ENCODE measurements at places on chromosomes 12 and 14.

DNA sequence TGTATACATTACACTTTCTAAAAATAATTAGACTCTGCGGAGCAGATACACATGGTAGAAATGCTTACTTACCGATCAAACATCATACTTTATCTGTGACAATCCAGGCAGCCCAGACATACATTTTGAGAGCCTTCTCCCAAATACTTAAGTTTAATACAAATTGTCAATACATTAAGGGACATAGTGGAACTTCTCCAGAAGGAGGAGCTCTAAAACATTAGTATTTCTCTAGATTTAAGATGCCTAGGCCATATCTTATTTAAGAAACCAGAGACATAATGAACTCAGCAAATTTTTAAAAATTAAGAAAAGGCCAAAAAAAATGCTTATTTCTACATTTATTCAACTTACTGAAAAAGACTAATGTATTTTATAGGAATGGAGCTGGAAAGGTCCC, 16.1 kb downstream of the ACSM4 start:
- DNase-seq, result no peak

DNA sequence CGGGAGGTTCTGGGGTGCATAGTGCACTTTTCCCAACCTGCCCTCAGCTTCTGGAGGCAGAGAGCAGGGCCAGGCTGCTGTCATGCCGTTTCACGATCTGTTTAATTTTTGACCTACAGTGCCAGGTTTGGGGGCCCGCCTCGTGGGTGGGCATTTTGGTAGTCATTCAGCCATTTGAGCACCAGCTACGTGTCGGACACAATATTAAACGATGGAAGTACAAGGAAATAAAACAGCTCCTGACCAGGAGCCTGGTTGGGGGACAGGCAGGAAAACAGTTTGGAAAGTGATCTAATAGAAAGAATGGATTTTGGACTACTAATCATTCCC, 708 bp downstream of the FNTB start:
- DNase-seq, result no peak

GRCh38 chr12:79885911-79886490, 48.9 kb downstream of the PPP1R12A start:
- DNase-seq, result no peak

DNA sequence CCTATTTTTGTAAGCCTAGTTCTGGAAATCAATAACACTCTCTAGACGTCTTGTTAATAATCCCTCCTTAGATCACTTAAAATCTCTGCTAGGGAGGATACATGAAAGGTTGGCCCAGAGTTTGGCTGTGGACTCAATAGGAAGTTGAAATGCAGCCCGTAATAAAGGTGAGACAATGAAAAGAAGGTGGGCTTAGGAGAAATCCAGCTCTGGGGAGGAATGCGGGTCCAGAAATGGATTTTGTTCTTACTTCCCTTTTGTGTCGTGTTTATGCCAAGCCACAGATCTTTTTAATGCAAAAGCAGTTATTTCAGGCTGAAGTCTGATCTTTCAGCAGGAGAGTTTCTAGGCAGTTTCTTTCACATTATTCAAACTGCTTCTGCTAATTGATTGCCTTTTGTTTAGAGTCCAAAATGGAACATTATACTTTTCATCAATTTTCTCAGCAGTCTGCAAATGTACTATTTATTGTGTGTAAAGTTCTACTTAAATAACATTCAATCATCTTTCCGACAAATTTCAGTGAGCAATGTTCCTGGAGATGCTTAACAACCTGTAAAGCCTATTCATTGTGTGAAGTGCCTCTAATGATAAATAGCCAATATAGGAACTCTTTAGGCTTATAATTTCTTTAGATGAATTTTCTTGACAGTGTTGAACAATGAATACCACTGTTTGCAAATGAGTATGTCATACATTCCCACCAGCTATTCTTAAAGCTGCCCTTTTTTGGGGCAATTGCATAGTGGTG, 252.9 kb upstream of the KRR1 start:
- no peak for DNase-seq

- no peak for DNase-seq
Measured at GRCh38 chr12:109450980-109451379, 26.1 kb downstream of the KCTD10 start.

DNA sequence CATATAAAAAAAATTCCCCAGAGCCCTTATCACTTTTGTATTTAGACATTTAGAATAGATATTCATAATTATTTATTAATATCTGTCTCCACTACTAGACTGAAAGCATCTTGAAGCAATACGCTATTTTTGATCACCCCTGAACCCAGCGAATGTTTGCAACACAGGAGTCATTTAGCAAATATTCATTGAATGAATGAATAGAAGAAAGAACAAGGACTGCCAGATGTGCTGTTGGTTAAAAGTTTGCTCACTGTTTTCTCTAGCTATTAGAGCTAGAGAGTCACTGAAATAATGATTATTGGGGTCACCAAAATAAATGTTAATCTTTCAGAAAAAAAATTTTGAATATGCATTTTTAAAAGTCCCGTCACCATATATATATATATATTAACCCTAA, 174.3 kb downstream of the ACSS3 start:
- DNase-seq, result no peak

DNA sequence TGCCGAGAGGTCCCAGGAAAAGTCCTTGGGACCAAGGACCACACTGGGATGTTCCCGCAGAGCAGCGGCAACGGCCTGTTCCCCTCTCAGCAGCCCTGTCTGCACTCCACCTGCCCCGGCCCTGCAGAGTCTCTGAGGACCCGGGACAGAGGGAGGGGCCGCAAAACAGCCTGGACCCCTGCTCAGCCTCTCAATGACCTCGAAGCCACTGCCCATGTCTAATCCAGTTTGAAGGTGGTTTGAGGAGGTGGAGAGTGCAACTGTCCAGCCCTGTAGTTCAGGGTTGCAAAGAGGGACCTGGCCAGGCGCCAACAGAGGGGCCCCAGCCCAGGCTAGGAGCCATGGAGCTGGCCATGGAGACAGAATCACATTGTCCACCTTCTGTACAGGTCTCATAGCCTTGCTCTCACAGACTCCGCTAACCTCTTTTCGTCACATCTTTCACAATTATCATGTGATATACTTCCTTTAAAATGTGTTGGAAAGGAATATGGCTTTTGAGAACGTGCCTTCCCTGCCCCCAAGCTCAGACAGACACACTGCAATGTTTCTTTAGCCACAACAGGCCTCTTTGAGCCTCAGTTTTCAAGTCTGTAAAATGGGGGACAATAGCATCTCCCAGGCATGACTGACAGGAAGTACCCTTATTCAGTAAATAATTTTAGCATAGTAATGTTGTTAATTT, 49.3 kb downstream of the ACTN1 start:
- no peak for DNase-seq

DNA sequence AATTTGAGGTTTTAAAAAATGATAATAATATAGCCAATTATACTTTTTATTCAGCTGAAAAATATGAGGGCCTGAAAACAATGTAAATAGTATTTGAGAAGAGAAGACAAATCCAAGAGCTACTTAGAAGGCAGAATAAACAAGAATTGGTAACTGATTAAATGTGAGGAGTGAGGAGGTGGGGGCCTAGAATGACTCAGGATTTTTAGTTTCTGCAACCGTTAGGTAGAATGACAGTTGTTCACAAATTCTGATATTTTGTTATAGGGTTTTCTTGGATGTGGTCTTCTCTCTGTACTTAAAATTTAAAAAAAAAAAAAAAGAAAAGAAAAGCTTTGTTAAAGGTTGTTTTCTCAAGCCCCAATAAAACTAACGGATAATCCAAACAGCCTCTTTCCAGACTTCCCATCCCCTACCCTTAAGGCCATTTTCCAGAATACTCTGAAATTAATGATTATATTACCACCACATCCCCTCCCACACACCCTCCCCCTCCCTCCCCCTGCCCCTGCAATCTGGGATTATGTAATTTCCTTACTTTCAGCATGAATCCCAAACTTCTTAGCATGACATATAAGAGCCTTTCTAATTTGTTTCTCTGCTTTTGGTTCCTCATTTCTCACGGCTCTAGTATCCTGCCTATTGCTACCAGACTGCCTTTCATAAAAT, 50.4 kb downstream of the LRP6 start:
- no peak for DNase-seq

DNA sequence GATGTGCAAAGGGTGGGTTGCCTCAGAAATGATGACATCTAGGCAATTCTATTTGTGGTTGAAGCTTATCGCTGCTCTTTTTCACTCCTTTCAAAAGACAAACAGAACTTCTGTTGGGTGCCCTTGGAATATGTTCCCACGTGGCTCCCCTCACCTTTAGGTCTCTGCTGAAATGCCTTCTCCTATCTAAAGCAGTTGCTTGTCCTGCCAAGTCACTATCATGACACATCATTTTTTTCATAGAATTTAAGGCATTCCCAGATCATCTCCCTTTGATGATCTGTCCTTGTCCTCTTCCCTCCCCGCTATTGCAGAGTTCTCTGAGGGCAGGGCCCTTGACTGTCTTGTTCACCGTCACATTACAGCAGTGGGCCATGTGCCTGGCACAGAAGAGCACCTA, 75.7 kb downstream of the PTPRB start:
- DNase-seq, result no peak

DNA sequence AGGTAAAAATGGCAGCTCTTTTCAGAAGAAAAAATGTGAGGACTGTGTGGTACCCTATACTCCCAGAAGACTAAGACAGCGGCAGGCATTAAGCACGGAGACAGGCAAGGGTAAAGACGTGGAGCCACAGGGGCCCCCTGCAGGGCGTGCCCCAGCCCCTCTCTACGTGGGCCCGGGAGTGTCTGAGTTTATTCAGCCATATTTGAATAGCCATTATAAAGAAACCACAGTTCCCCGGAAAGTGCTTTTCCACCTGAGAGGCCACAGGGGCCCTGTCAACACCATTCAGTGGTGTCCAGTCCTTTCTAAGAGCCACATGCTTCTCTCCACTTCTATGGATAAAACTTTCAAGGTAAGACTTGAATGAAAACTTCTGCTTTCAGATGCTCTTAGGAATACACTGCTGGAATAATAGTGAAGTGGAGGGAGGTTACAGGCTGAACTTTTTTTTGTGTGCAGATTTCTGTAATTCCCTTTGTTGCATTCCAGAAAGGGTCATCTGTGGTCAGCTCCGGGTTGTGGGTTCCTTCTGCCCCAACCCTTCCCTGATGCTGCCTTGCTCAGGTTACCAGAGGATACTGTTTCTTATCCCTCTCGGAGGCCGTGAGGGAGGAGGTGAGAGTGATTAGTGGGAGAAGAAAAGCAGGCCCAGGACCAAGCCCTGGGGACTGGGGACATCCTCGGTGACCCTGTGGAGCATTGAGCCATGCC, 58.4 kb downstream of the SLC25A47 start:
- no peak for DNase-seq

DNA sequence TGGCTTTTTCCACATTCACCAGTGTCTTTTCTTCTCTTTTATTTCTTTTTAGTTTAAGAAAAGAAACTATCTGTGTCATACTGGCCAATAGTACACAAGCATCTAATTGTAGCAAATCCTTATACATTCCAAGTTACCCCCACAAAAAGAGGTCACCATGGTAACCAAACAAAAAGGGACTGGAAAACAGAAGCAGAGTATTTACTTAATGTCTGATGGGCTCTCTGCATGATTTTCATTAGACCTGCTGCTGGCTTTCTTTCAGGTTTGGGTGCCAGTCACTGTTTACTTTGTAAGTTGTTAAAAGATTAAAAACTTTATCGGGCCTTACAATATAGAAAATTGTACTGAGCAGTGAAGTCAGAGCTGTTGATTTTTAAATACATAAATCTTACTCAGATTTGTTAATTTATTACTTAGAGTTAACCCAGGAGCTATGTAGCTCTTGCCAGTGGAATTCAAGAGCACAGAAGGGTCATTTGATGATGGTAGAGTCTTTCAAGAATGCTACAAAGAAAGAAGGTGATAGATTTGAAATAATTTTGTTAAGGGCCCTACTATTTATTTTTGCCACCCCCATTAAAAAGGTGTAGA, 123.9 kb downstream of the BRMS1L start:
- no peak for DNase-seq

DNA sequence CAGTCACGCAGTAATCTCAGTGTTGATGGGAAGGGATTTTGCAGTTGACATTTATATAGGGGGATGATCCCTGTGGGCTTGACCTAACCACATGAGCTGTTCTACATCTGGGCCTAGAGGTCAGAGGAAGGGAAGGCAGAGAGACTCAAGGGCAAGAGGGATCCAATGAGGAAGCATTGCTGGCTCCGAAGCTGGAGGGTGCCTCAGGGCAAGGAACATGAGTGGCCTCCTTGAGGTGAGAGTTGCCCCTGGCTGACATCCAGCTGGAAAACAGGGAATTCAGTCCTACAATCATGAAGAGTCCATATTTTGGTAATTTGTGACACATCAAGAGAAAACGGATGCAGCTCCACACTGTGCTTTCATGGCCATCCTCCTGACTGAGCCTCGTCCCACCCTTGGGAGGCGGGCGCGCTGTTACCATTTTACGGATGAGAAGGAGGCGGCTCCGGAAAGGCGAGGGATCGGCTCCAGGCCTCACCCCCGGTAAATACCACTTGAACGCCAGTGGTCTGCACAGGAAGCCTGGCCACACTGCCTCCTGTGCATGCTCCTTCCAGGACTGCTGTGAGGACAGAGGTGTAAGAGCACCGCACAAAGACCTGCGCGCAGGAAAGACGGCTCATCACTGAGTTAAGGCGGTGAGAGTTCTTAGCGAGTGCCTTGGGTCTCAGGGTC, 18.5 kb upstream of the FKBP4 start:
- DNase-seq, result no peak

DNA sequence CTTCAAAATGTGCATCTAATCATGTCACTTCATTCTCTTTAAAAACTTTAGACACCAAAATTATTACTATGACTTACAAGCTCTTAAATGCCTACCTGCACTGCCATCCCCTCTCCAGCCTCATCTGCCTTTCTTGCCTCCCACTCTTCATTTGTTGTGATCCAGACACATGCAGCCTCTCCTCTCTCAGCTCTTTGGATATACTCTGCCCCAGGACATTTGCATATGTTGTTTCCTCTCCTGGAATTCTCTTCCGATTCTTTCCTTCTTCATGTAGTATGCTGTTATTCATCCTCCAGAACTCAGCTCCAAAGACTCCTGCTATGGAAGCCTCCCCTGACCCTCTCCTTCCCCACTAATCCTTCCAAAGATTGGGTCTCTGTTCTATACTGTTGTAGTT, 197.6 kb downstream of the ANO4 start:
- no peak for DNase-seq

GRCh38 chr12:112409064-112409905, at the start of gene RPL6:
RPL6 (minus strand) TSS chr12:112409605; CDS start chr12:112408656, 949 bp downstream.
- peak; percentile 92 for DNase-seq

DNA sequence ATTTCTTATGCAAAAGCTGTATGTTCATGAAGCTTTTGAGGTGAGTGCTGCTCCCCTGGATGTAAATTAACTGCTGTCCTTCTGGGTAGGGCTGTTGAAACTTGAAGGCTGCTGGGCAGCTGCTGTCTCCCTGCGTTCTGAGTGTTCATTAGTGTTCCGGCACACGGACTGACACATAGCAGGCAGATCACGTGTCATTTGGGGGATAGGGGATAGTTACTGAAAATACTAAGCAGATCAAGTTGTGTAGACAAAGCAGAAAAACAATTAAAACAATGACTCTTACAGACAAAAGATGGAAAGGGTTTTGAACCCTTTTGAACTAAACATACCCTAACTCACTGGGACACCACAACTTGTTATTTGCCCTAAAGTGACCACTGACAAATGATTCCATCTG, 82.5 kb downstream of the PRICKLE1 start:
- DNase-seq, result no peak

Measured in HTR-8/SVneo (cell line).